H9 (cell line): ENCODE measurements at places on chromosomes 2 and 18. TPM values are rescaled to one million over a fixed set of nuclear protein-coding genes. Genes with fewer than 3 reads are reported as not detected.

DNA sequence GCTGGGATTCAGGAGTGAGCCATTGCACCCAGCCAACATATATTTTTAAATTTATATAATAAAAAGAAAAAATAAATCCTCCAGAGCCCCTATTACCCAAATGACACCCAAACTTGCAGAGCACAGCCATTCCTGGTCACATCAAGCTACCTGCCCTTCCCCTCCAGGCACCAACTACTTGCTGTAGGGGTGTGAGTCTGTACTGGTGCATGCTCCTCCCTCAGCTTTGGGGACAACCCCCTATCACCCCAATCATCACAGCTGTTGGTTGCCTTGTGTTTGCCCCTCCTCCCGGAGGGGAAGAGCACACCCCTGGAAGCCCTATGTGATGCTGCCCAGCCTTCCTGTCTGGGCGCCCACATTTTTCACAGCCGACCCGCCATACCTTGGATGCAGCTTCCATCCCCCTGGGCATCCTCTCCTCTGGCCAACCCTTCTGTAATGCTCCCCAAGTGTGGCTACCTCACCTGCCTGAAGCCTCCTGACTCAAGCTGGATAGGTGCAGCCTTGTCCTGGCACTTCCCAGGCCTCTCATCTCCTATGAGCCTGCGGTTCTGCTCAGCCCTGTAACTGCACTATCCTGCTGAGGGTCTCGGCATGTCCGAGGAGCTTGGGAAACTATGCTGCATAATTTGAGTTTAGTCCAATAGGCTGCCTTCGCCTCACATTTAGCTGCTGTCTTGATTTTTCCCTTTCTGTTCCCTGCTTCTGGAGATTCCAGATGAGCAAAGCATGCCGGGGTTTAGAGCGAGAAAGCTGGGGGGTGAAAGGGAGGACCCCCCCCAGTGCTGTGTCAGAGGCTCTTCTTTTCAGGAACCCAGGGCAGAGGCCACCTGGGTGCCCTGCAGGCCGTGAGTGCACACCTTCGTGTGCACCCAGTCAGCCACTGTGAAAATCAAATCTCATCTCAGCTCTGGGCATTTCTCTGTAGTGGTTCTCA is 27.2 kb downstream of the CHST10 start:
- H3K4me3 ChIP-seq, result no peak overlapping the region; the same call in 1 of the 2 replicates
- H3K4me1 ChIP-seq, result no peaks in the 10 kb centered on the region
- no peak for DNase-seq
- no peaks in the 10 kb centered on the region for H3K27me3 ChIP-seq
- peaks cover 38% of the 10 kb centered on the region for H3K36me3 ChIP-seq
- no peak overlapping the region for H3K27ac ChIP-seq

DNA sequence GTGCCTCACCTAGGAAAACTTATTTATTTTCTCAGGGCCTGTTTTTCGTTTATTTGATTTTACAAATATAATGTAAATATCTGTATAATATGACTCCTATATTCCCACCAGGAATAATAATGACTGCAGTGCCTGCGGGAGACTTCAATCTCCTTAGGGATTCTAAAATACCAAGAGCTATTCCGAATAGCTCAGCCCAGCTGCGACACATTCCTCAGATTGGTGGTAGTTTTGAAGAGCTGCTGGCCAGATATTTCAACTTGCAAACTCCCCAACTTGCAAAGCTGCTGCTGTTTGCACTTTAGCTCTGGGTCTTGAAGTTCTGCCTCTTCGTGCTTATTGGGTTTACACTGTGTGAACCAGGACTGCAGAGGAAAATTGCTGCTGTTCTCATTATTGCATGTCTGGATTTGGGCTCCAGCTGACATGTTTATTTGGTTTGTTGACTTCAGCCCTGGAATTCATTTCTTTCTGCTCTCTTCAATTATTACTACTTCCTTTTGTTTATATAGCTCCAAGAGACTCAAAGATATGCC is 480.2 kb upstream of the CHST9 start:
- H3K4me1 ChIP-seq, result peaks cover 8% of the 10 kb centered on the region; the same call in 1 of the 2 replicates
- DNase-seq, result no peak
- H3K27me3 ChIP-seq, result no peaks in the 10 kb centered on the region
- no peak overlapping the region for H3K27ac ChIP-seq
- peaks cover 2% of the 10 kb centered on the region; the same call in 2 of the 3 replicates for H3K36me3 ChIP-seq

- no peaks in the 10 kb centered on the region for H3K27me3 ChIP-seq
- no peaks in the 10 kb centered on the region for H3K4me1 ChIP-seq
- H3K4me3 ChIP-seq, result no peak overlapping the region
Measured at GRCh38 chr2:239648607-239649006, 247.8 kb upstream of the HDAC4 start.

DNA sequence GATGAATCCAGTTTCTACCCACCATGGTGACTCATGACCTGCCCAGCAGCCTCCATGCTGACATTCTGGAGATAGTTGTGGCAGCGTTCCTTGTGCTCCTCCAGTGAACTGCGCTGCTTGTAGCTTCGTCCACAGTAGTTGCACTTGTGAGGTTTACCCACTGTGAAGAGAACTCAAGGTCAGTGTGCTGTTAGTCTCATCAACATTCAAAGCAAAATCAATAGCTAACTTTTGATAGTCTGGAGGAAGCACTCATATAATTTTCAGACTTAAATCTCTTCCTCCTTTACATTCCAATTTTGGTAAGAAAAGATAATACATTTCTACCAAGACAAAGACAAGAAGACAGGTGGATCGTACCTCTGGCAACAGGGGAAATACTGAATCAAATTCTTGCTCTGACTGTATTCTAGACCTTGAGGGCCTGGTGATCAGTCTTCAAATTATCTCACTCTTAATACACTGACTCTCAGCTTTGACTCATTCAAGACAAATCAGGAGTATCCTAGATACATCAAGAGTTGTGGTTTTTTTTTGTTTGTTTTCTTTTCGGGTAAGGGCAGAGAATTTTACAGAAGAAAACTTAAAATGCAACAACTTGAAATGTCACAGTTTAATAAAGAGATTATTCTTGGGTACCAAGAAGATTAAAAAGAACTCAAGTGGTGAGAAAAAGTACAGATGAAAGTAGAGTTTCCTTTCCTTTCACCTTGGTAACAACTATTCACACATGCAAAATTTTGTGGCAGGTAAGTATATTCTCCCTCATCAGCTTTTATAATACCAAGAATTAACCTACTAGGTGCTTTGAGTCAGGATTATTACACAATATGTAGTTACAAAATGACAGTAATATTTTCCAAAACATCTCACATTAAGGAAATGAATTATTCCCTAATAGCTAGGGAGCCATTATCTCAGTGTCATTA is 129.2 kb downstream of the IKZF2 start:
- H3K4me1 ChIP-seq, result no peaks in the 10 kb centered on the region
- no peak overlapping the region for H3K4me3 ChIP-seq
- no peaks in the 10 kb centered on the region for H3K27me3 ChIP-seq
- H3K36me3 ChIP-seq, result no peaks in the 10 kb centered on the region
- no peak for DNase-seq

DNA sequence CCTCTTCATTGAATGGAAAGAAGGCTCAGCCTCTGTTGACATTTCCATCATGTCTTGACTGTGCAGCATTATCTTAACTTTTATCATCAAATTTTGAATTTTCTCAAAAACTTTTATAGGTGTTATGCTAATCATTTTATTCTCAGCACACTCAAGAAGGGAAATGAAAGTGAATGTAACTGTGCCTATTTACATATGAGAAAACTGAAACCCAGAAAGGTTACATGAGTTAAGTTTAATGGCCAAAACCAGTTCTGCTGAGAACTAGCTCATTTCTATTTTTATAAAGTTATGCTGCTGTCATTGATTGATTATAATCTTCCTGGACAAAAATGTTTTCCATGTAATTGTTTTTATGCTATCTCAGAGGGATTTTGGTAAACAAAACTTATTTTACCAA is 618.8 kb upstream of the NRXN1 start:
- H3K27ac ChIP-seq, result no peak overlapping the region
- no peak for DNase-seq

DNA sequence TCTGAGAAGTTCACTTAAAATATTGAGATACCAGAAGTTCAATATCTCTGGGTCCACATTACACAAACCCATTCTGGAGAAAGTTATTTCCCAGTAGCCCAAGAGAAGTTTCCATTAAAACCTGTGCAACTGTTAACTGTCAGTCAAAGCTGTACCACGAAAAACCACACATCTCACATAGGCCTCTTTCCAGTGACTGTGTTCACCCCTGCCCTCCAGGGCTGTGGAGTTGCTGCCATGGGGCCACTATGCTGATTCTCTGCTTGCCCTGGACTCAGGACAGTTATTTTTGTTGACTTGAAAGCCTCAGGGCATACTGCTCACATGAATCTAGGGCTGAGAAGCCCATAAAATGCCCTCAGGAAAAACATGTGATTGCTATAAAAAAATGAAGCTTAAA is 153.8 kb downstream of the PIEZO2 start:
- no peak overlapping the region for H3K27ac ChIP-seq
- no peaks in the 10 kb centered on the region for H3K27me3 ChIP-seq
- DNase-seq, result no peak
- H3K36me3 ChIP-seq, result peaks cover 13% of the 10 kb centered on the region
- no peak overlapping the region for H3K4me3 ChIP-seq

DNA sequence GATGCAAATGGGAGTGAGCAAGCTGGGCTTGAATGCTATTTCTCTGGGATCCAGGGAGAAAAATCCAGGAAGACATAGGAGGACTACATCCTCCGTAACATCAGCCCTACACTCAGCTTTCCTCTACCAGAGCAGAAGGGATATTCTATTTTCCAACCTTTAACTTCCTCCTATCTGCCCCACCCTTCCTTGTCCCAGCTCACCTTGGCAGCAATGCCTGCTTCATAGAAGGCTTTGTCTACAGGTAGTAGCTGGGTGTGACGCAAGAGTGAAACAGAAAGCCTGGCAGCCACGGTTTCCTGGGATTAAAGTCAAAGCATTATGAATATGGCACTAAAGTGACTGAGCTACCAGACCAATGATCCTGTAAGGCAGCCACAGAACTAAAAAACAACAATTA is 3.9 kb downstream of the KRTCAP3 start:
- no peak overlapping the region for H3K27ac ChIP-seq
- DNase-seq, result no peak
- peaks cover 66% of the 10 kb centered on the region for H3K36me3 ChIP-seq

GRCh38 chr18:54717673-54718407 is 110.4 kb upstream of the RAB27B start:
- H3K4me3 ChIP-seq, result no peak overlapping the region
- H3K27me3 ChIP-seq, result no peaks in the 10 kb centered on the region
- peak; percentile 71 for DNase-seq
- no peaks in the 10 kb centered on the region for H3K36me3 ChIP-seq
- H3K4me1 ChIP-seq, result no peaks in the 10 kb centered on the region
- no peak overlapping the region for H3K27ac ChIP-seq

GRCh38 chr18:3218819-3219218 is 949 bp downstream of the MYOM1 start:
- DNase-seq, result no peak
- peaks cover 2% of the 10 kb centered on the region; the same call in 1 of the 2 replicates for H3K4me1 ChIP-seq
- H3K4me3 ChIP-seq, result no peak overlapping the region
- no peak overlapping the region for H3K27ac ChIP-seq

The IL1R2 gene
- not detected in 2 replicates for total RNA-seq

The PKDCC gene
- 134 and 135 TPM in 2 replicates for total RNA-seq

DNA sequence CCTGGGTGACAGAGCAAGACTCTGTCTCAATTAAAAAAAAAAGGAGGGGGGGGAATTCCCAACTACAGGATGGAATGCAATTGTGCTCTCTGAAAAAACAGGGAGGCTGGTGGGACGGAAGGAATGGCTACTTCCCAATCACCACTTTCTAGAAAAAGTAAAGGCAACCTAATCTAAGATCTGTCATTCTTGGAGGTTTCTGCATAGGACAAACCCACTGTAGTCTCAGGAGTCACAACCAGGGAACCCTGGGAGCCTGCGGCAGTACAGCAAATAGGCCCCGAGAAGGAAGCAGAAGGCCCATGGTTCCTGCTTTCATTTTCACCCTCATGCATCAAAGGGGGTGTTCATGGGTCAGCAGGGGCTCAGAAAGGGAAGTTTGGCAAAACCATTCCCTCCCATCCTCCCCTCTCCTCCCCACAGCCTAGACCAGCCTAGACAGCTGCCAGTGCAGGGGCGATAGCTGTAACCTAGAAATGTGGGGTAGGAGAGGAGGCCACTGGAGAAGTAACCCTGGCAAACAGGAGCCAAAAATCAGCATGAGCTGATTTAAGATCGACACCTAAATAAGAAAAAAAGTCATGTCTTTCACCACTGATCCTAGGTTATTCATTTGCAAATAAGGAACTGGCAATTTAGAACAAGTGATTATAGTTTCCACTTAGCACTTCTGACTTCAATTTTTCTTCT is 48.0 kb downstream of the TRABD2A start:
- peaks cover 15% of the 10 kb centered on the region for H3K36me3 ChIP-seq
- H3K27ac ChIP-seq, result no peak overlapping the region

GRCh38 chr2:105641389-105641811 is 103.3 kb upstream of the NCK2 start:
- no peak for DNase-seq
- no peaks in the 10 kb centered on the region for H3K4me1 ChIP-seq
- no peak overlapping the region for H3K27ac ChIP-seq
- H3K36me3 ChIP-seq, result no peaks in the 10 kb centered on the region
- no peak overlapping the region for H3K4me3 ChIP-seq
